ENCODE measurements at places on chromosomes 5 and 9. TPM values are rescaled to one million over a fixed set of nuclear protein-coding genes. Genes with fewer than 3 reads are reported as not detected.

Gene ROPN1L
- 9.5 TPM for total RNA-seq

Gene PDCD1LG2
- 4.2 TPM for total RNA-seq

Gene TAF9
- total RNA-seq, result 40.6 TPM

Gene AK8
- total RNA-seq, result 0.55 TPM

Gene FOXD4L4
- not detected for total RNA-seq

Gene TAL2
- 0.41 TPM for total RNA-seq

Gene FOXD4L5
- 0.24 TPM for total RNA-seq

Gene LRRC19
- total RNA-seq, result not detected

Gene IGFBPL1
- 3.2 TPM for total RNA-seq

Gene SLC34A1
- not detected for total RNA-seq

Gene ARSI
- 7.5 TPM for total RNA-seq
